ENCODE measurements at places on chromosomes 2 and 18.

DNA sequence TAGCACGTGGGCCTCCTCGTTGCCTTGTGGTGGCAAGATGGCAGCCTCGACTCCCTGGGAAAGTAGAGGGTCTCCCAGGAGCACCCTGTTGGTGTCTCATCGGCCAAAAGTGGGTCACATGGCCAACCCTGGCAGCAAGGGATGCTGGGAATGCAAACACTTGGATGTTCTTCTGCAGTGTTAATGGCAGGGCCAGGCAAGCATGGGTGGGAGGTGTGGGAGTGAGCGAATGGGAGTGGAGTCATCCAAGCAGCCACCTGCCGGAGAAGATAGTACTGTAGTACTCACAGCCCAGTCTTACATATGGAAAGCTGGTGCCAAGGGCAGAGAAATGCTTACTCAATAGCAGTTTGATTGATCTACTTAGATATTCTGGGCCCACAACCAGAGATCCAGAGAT lies 122.2 kb downstream of the INHBB start:
- DNase-seq, result no peak

DNA sequence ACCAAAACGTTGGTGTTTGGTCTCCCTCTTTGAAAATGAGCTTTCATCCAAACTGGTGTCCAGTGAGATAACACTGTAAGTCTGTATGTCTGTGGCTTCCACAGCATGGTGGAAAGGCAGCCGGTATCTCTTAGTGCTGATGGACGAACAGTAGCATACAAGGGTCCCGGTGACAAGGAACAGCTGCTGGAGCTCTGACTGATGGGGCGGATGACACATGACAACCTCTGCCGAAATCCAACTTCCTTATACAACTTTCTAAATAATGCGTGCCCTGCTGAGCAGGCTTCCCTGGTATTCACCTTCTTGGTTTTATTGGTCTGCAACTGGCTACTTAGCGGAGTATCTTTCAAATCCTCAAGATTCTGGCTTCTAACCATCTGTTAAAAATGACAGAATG lies 216.2 kb downstream of the SRBD1 start:
- no peak for DNase-seq

DNA sequence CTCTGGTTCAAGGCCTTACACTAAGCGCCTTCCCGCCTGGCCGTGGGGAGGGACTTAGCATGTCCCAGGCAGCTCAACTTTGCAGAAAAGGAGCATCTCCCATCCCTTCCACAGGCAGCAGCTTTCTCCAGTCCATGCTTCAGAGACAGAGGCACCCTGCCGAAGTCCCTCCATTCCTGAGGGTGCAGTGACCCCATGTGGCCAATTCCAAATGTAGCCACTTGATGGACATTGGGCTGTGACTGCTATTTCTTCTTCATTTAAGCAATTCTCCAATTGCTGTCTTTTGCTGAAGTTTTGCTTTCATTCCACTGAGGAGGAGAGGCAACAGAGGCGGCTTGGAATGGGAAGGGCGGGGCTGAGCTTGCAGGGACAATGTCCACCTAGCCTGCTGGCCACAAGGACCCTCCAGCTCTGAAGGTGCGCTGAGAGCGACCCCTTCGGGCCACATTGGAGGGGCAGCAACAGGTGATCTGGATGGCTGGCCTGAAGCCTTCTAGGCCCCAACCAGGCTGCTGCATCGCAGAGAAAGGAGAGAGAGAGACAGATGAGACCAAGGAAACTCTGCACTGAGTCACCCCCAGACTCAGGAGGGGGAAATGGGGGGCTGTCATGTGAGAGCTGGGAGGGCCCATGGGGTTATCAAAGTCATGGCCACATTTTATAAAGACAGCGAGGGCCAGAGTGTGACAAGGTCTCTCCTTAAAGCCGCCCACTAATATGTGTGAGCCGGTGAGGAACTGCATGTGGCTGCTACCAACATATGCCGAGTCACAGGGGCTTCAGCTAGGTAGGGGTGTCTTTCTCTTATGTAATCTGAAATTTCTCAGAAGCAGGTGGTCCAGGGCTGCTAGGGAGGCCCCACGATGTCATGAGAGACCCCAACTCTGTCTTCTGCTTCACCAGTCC lies 61.3 kb downstream of the LONRF2 start:
- DNase-seq, result no peak

- no peak for DNase-seq
Observed at GRCh38 chr2:188623995-188624643, 332.4 kb downstream of the GULP1 start.

DNA sequence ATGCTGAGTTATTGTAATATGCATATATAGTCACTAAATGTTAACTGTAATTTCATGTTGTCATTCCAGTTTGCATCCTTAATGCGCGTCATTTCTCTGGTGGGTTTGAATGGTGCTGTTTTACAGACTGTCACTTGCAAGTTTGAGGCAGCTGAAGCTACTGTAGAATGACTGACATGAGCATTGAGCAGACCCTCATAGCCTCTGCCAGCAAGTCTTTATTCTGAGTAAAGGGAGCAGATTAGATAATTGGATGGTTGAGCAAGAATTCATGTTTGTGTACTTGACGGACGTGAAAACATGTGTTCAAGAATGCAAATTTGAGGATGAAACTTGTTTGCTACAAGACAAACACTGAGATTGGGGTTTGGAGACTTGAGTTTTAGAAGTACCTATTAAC lies 854.8 kb upstream of the KLHL29 start:
- no peak for DNase-seq

DNA sequence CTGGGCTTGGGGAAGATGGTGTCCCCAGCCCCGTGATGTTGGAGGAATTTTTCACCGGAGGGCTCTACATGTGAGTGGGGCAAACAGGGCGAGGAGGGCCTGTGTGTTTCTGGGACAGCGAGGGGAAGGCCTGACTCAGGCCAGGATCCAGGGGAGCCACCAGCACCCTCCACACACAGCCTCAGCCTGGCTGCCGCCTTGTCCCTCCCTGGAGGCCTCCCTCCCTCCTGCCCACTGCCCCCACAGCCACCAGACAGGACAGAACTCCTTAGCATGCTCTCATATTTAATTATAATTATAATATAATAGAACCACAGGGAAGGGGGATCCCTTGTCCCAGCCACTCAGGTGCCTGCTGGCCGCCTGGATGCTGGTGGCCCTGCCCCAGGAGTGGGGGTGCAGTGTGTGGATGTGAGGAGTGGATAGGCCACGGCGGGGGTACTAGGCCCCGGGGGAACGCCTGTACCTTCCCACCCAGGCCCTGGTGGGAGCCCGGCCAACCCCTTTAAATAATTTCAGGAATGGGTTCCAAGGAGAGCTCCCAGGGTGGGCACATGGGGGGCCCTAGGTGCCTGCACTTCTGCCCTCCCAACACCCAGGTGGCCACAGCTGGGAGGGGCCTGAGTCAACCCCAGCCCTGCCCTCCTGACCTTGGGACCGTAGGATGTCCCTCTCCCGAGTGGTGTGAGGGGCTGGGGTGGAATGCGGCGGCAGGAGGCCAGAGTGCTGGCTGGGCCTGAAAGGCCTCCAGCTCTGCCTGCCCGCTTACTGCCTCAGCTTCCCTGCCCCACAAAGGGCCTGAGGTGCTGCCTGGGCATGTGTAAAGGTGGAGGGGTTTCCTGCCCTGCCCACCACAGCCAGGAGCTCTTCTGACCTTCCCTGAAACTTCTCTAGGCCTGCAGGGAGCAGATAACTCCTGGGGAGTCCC lies 8.8 kb downstream of the PDCD1 start:
- DNase-seq, result no peak

- DNase-seq, result no peak
Observed at GRCh38 chr2:44547718-44548117, 186.0 kb downstream of the CAMKMT start.

DNA sequence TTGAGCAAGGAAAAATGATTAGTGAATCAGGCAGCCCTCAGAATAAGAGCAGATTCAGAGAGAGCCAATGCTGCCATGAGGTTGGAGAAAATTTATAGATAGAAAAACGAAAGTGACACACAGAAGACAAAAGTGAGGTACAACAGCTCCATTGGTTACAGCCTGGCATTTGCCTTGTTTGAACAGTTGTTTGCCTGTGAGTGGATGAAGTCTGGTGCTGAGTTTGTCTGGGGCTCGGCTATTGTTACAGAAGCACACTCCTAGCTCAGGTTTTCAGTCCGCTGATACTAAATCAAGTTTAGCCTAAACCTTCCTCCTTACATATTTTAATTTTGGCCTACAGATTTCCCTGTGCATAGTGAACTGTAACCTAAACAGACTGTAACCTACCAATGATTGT lies 387.8 kb upstream of the RAB12 start:
- DNase-seq, result no peak

DNA sequence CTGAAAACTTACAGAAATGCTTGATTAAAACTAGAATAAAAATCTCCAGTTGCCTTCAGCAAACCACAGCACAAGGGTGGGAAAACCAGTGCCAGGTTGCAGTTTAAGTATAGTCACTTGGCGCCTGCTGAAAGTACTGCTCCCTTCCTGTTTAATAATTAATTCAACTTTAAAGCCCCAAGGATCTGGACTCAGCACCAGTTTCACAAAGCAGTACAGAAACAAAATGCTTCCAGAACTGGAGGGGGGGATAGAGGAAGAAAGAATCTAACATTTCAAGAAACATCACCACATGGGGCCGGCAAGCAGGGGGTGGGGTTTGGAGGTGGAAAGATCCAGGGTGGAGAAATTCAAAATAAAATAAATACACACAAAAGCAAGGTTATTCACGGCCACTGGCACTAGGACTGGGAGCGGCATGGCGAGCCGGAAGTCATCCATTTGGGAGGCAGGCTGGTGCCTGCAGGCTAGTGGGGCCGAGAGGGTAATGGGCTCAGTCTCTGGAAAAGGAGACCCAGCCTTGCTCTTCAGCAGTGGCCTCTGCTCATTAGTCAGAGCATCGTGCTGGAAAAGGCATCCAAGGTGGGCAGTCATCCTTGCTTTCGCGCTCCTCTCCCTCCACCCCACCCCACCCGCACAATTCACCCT lies 85.8 kb downstream of the POU3F3 start:
- DNase-seq, result no peak

- DNase-seq, result no peak
Observed at GRCh38 chr18:60826346-60826745, 453.8 kb upstream of the MC4R start.

DNA sequence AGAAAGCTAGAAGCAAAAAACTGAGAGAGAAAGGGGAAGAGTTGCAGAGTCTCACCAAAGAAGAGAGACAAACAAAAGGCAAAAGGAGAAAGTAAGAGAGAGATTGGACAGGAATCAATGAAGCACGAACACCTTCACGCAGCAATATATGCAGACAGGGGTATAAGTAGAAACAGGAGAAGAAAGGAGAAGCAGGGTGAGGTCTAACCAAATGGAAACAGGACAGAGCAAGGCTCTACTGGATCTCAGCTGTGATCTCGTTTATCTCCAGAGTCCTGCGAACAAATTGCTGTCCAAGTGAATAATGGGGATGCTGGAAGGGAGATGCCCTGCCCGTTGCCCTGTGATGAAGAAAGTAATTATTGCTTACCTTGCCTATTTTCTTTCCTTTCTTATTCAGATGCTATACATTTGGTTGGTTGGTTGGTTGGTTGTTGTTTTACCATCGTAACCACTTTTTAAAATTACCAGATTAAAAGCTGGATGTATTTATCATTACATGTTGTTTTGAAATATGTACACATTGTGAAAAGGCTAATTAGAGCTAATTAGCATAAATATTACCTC lies 34.0 kb downstream of the SP100 start:
- no peak for DNase-seq

DNA sequence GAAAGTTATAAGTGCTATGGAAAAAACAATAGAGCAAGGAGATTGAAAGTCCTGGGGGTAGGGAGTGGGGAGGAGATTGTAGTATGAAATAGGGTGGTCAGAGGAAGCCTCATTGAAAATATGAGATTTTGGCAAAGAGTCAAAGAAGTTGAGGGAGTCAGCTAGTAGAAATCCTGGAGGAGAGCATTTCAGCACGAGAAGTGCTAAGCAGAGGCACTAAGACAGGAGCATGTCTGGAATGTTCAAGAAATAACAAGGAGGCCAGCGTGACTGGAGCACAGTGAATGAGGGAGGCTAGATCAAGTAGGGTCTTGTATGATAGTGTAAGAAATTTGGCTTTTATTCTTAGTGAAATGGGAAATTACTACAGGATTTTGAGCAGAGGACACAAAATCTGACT lies 2.1 kb upstream of the TSPYL6 start:
- DNase-seq, result no peak

GRCh38 chr2:15701341-15701907 lies 109.8 kb downstream of the DDX1 start:
- no peak for DNase-seq

- no peak for DNase-seq
Observed at GRCh38 chr2:36528766-36529392, 69.1 kb downstream of the FEZ2 start.

DNA sequence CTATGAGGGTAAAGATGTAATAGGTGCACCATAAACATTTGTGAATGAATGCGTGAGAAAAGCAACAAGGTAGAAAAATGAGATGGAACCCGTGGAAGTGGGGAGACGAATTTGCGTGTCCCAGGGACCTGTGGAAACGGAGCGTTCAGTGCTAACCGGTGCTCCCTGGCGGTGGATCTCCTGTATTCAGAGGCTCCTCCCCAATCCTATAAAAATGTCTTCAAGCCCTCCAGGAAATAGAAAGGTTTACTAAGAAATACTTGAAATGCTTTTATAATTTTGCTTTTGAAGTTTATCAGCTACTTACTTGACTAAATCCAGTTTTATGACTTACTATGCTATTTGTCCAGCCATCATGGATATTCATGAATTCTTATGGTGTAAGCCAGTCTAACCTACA lies 62.8 kb upstream of the RBM44 start:
- DNase-seq, result no peak

GRCh38 chr2:50782543-50782942 lies 249.4 kb downstream of the NRXN1 start:
- no peak for DNase-seq

GRCh38 chr2:131641414-131642206 lies 113.9 kb downstream of the CCDC74A start:
- no peak for DNase-seq

DNA sequence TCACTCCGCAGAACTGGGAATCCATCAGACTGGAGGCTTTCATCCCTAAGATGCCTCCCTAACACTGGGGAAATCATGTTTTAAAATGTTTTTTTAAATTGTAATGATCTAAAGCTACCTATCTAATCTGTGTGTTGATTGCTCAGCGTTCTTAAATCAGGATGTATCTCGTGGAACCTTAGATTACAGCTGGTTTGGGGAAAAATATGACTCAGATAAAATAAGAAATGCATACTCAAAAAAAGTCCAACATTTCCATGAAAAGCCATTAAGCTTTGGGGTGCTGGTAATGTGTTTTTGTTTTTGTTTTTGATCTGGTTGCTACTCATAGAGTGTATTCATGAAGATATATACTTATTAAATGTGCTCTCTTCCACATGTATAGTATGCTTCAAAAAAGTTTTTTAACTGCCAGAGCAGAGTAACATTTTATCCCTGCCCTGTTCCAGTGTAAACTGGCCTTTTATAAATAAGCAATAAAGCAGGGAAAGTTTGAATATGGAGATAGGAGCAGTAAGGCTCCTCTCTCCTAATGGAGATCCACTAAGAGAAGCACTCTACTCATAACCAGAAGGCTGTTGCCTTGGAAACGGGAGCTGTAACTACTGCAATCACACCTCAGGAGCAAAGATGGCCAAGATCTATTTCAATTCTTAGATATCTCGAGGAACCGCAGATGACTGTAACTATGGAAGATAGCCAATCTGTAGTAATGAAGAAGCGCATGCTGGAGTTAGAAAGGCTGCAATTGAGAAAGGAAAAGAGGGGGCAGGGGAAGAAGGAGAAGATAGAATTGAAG lies 41.6 kb downstream of the ANKRD44 start:
- DNase-seq, result no peak

Data from stimulated activated CD4-positive, alpha-beta T cell treated with anti-CD3 and anti-CD28 coated beads, Interleukin-4, amount 100 ng/mL, for 1 hour (primary cell).